ENCODE measurements at places on chromosomes 5 and 9.

DNA sequence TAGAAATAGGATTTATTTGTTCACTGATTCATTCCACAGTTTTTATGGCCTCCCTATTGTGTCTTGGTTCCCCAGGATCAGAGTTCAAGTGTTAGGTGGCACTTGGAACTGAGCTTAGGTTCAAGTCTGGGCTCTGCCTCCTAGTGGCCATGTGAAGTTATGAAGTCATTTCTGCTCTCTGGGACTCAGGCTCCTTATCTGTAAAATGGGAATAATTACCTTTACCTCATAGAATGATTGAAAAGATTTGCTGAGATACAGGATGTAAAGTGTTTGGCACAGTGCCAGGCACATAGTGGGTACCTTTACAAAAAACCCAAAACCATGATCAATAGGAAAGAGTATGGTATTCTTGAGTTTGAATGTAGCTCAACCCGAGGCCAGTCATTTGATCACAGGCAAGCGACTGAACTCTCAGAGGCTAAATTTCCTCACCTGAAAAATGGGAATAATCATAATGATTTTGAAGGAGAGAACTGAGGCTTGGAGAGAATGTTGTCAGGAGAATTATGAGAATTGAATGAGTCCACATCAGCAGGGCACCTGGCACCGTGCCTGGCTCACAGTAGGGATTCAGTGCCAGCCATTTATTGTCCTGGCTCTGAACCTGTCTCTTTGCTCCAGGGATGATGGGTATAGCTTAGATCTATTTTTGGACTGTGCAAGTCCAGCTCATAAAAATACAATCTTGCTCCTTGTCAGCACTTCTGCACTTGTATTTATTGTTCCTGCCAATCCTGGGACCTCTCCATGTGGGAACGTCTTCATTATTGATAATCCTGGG, 10.8 kb downstream of the NSG2 start:
- no peak for DNase-seq

- peak; percentile 59 for DNase-seq
These were observed at the start of gene STING1 for GRCh38 chr5:139482050-139482889. Gene STING1, minus strand, starts transcription at chr5:139482758. Its CDS starts 1,054 bp downstream, at chr5:139481704.

- no peak for DNase-seq
These were observed 190.6 kb downstream of the MPDZ start for GRCh38 chr9:13088720-13089427.

DNA sequence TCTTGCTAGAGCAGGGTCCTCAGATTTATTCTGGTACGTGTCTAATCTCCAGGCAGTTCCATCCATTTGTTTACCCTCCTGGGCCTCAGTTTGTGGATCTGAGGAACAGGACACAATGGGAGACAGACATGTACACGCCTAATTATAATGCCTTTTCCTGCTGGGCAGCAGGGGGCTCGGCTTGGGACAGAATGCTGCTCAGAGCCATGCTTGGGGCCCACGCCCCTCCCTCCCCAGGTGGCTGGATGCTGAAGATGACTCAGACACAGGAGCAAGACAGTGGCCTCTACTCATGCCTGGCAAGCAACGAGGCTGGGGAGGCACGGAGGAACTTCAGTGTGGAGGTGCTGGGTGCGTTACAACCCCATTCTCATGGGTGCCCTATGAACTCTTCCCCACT, 72.7 kb upstream of the ASS1 start:
- no peak for DNase-seq

DNA sequence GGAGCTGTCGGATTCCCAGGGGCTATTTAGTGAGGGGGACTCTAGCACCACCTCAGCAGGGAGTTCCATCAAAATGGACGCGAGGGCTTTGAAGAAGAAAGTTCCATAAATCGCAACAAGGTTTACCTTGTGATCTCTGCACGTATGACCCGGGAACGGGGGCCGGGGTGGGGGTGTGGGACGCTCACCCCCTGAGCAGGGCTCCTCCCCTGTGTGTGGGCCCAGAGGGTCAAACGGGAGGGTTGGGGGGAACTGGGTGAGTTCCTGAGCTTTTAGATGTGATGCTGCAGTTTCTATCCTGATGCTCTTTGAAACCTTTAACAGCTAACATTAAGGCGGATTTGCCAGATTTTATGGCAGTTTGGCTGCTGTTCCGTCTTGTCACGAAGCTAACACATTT, 18.9 kb upstream of the LRRC14B start:
- DNase-seq: no peak
